ENCODE measurements at places on chromosomes 1 and 21. TPM values are rescaled to one million over a fixed set of nuclear protein-coding genes. Genes with fewer than 3 reads are reported as not detected.

The CLDN17 gene
- total RNA-seq: not detected

The NBPF19 gene
- total RNA-seq: 6.4 TPM

The LCE3C gene
- not detected for total RNA-seq

The FAM163A gene
- not detected for total RNA-seq

The LCE1F gene
- total RNA-seq: not detected

The GJB5 gene
- not detected for total RNA-seq

The ARHGAP29 gene
- total RNA-seq: 333 TPM

The ALG14 gene
- 2.1 TPM for total RNA-seq

The AVPR1B gene
- total RNA-seq: not detected

The DISC1 gene
- 20.3 TPM for total RNA-seq

The CCT3 gene
- 564 TPM for total RNA-seq

The COG2 gene
- 27.3 TPM for total RNA-seq

The AJAP1 gene
- 0.14 TPM for total RNA-seq

The LCE2B gene
- not detected for total RNA-seq

The TSTD1 gene
- total RNA-seq: 7.4 TPM

The DAB1 gene
- total RNA-seq: not detected

The S100A7 gene
- not detected for total RNA-seq

The EXO1 gene
- 26.9 TPM for total RNA-seq

The CELA2B gene
- not detected for total RNA-seq

The EPHX1 gene
- total RNA-seq: 19.7 TPM
